ENCODE measurements at places on chromosomes 6 and 20.

DNA sequence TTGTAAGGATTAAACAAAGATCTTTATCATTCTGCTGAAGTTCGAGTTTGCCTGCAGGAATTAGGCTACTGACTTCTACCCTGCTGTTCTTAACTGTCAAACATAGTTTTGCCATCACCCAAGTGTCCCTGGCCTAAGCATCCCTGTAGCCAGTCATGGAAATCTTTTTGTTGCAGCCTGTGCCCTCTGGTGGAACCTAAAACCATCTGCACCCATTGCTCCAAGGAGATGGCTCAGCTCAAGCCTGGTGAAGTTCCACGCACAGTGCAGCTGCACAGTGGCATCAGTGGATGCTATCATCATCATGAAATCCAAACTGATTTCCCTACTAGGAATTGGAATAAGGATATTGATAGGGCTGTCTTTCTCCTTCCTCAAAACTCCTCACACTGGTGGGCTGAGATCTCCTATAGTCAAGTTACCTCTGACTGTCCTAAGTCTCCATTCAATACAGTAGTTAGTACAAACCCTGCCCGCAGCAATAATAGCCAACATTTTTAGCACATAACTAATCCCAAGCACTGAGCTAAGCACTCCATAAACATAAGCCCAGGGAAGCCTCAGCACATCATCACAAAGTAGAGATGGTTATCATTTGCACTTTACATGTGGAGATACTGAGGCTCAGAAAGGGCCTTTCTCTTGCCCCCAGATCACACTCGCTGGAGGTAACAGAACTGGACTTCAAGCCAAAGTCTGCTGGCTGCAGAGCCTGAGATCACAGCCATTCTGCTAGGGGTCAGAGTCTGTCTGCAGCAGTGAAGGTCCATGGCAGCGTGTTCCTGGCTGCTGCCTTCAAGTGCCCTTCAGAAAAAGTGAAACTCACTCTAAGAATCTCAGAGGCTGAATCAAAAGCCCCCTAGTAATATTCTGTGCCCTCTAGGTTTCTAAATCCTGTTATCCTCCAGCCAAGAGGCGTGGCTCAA, 77.2 kb upstream of the MC3R start:
- no peak for DNase-seq

DNA sequence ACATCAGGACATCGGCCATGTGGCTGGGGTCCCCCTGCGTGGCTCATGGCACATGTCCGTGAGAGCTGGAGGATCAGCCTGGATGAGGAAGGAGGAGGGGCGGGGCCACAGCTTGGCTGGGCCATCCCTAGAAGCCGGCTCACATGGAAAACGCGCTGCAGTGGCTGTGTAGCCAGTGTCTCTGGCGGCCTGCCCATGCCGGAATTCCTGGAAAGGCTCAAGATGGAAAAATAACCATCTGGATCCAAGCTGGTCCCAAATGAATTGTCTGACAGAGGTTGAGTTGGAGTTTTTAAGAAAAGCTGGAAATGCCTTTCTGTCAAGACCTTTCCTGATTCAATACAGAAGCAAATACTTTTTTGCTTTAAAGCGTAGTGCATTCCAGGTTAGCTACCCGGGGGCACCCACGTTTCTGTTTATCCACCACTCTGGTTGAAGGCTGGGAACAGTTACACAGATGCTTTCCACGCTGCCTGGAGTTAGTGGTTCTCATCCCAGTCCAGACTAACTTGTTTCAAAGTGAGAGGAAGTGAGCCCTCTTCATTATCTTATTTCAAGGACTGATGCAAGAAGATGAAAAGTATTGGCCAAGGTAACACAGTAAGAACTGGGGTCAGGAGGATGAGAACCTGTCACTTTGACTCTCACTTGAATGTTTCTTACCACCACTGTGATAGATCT, 99.0 kb downstream of the GMPR start:
- DNase-seq, result no peak

- DNase-seq, result peak; percentile 67
These were observed at the start of gene ULBP1 for GRCh38 chr6:149963462-149964307. Gene ULBP1 (plus strand): TSS chr6:149963943. CDS start chr6:149964050, 107 bp downstream.

DNA sequence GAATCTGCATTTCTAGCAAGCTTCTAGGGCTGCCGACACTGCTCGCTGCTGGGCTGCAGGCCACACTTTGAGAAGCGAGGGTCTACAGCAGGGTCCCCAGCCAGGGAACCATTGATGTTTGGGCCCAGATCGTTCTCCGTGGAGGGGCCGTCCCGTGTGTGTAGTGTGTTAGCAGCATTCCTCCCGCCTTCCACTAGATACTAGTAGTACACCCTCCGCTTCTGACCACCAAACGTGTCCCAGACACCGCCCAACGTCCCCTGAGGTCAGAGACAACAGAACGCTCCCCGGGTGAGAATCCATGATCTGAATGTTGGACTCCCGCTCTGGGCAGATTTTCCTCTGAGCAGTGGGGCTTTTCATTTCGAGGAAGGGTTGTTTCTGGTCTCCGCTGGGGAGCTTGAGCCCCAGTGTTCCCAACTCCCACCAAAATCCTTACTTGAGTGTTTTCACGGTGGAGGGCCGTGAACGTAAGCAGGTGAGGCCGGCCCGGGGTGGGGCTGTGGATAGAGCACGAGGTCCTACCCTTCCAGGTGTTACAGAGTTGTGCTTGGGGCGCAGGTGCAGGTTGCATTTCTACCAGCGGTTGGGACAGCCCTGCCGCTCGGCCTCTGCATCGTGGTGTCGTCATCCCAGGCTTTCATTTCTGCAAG, 124.6 kb downstream of the SYCP2 start:
- no peak for DNase-seq

- no peak for DNase-seq
These were observed 429.6 kb upstream of the JARID2 start for GRCh38 chr6:14816116-14816859.

DNA sequence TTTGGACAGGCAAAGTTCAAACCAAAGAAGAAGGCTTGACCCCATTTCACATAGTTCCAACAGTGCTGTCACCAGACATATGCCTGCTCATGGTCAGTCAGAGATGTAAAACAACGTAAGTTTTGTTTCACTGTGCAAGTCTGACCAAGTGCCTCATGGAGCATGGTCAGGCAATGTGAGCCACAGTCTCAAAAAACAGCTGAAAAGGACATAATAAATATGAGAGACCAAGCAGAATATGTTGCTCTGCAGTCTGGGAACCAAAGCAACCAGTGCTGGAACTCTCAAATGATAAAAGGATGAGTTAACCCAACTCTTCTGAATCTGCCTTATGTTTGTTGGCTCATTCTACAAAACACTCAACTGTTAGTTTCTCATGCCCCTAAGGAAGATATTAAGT, 39.9 kb upstream of the DST start:
- DNase-seq, result no peak

- no peak for DNase-seq
These were observed 17.0 kb downstream of the CRISP1 start for GRCh38 chr6:49849213-49849907.

DNA sequence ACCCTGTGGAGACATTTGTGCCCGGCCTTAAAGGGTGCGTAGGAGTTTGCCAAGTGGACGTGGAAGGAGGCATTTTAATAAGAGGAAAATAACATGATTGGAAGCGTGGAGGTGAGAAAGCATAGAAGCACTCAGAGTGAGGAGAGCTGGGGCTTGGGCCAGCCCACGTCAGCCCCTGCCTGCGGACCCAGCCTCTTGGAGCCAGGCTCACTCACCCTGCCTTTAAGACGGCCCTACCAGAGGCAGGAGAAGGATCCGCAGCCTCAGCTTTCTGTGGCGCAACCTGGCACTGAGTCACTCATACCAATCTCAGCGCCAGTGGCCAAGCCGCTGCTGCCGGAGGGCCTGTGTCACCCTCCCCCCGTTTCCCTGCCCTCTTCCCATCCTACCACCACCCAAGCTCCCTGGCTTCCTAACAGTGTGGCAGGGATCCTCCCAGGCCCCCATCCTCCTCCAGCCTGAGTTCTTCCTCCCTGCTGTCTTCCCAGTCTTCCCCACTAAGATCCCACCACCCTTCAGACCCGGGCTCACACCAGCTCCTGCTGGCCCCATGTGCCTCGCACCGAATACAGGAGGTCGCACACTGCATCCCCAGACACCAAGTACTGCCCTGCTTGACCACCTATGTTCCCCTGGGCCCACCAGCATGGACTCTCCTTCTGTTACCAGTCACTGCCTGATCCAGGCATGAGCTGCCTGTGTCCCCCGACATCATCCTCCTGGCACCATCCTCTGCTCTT, 285.2 kb downstream of the UST start:
- peak; percentile 5 for DNase-seq

GRCh38 chr6:150417899-150418826, 49.4 kb downstream of the IYD start:
- no peak for DNase-seq

GRCh38 chr6:112216662-112217551, 37.5 kb downstream of the LAMA4 start:
- DNase-seq, result no peak

DNA sequence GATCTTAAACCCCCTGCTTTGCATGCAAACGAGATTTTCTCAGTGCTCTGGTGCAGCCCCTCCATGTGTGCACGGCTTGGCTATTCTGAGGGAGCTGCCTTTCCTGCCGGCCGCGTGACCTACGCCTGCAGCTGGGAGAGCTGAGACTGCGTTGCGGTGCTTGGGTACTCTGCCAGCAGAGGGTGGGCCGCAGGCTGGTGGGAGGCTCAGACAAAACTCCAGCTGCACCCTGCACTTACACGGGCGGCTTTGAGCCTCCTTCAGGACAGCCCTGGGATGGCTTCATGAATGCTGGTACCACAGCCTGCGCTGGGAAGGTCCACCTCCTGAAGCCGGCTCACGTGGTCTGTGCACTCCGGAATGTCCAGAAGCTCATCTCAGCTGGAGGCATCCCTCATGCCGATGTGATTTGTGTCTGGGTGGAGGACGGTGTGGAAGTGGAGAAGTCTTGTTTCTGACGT, 223.7 kb downstream of the DLL1 start:
- DNase-seq, result no peak

DNA sequence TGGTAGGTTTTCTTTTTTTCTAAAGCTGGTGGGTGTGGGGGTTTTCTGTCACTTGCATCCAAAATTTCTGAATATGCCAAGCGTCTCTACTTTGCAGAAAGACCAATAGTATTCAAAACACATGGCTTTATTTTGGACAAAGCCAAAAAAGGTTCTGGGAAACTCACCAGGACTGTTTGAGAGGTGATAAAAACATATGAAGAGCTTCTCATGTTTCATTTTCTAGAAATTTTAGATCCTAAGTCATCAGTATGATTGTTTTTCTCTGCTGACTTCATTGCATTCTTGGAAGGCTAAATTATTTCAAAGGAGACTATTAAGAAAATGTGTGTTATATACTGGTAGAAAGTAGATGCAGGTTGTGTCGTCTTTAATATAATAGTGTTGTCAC, 51.3 kb downstream of the GCLC start:
- DNase-seq, result no peak

GRCh38 chr6:53487080-53487479, 57.8 kb downstream of the GCLC start:
- DNase-seq, result no peak

- no peak for DNase-seq
These were observed 4.8 kb upstream of the ZNFX1 start for GRCh38 chr20:49282584-49283171.

GRCh38 chr6:13075141-13075845, 253.0 kb downstream of the TBC1D7 start:
- DNase-seq, result no peak

GRCh38 chr20:48098866-48099265, 313.6 kb upstream of the SULF2 start:
- DNase-seq, result no peak

- no peak for DNase-seq
These were observed 31.9 kb upstream of the MRGBP start for GRCh38 chr20:62764156-62764935.
